ENCODE measurements at places on chromosomes 1 and 21. TPM values are rescaled to one million over a fixed set of nuclear protein-coding genes. Genes with fewer than 3 reads are reported as not detected.

- no peak for DNase-seq
- H3K36me3 ChIP-seq = peaks cover 14% of the 10 kb centered on the region
- no peaks in the 10 kb centered on the region for H3K27me3 ChIP-seq
- peak overlapping the region; percentile 60 for H3K4me3 ChIP-seq
- H3K4me1 ChIP-seq = no peaks in the 10 kb centered on the region
- peak overlapping the region; percentile 90 for H3K27ac ChIP-seq
These were observed 554 bp upstream of the SLC39A1 start for GRCh38 chr1:153963850-153964331.

FAM20B gene
- total RNA-seq = 18.0 TPM

- H3K27me3 ChIP-seq = no peaks in the 10 kb centered on the region
- H3K27ac ChIP-seq = no peak overlapping the region
- H3K4me1 ChIP-seq = no peaks in the 10 kb centered on the region
These were observed 13.6 kb downstream of the EVA1C start for GRCh38 chr21:32426066-32426465.

DNA sequence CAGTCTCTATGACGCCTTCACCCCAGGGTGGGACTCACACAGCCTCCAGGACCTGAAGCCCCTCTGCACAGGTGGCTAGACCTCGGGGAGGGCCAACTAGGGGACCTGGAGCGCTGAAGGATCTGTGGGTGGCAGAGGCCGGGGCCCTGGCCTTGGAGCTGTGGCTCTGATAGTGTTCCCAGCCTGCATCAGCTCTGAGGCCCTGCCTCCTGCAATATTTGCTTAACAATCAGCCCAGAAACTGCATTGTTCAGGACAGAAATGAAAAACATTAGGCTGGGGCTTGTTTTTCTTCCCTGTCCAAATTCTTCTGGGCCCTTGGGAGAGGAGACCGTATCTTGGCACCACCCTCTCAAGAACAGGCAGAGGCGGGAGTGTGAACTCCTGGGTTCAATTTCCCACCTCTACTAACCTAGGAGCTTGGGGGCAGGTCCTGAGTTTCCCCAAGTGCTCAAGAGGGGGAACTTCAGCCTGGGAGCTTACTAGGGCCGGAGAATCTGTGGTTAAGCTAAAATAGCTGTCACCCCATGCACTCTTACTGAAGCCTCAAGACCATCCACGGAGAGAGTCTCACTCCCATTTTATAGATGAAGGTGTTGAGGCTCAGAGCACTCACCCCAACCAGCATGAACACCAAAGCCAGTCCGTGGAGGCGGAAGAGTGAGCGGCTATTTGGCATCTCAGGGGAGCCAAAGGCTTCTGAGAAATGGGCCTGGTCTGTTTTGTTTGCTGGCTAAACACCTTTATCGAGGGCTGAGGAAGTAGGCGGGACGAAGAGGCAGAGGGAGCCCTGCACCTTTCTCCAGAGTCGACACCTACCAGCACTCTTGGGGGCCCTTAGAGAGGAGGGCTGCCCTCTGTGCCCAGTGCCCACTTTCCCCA is 18.8 kb upstream of the CASZ1 start:
- no peak overlapping the region for H3K4me3 ChIP-seq
- H3K27me3 ChIP-seq = no peaks in the 10 kb centered on the region
- no peak for DNase-seq
- H3K27ac ChIP-seq = no peak overlapping the region
- H3K36me3 ChIP-seq = no peaks in the 10 kb centered on the region
- peaks cover 37% of the 10 kb centered on the region for H3K4me1 ChIP-seq

CA6 gene
- total RNA-seq = not detected

TLR5 gene
- total RNA-seq = 2.5 TPM

- DNase-seq = no peak
- H3K27ac ChIP-seq = no peak overlapping the region
- no peaks in the 10 kb centered on the region for H3K36me3 ChIP-seq
- H3K4me3 ChIP-seq = no peak overlapping the region
These were observed 34.3 kb upstream of the RAP1GAP start for GRCh38 chr1:21703318-21703963.

ITGB2 gene
- total RNA-seq = 20.5 TPM

RHD gene
- not detected for total RNA-seq

ILF2 gene
- 47.5 TPM for total RNA-seq

GPN2 gene
- total RNA-seq = 19.6 TPM

Data from Peyer's patch (tissue), 4 donors.